ENCODE measurements at places on chromosomes 16 and 17.

GRCh38 chr16:53055541-53056391 is 975 bp downstream of the CHD9 start:
- no peak for DNase-seq

- no peak for DNase-seq
Observed at GRCh38 chr17:67548693-67549092, 169.0 kb upstream of the NOL11 start.

DNA sequence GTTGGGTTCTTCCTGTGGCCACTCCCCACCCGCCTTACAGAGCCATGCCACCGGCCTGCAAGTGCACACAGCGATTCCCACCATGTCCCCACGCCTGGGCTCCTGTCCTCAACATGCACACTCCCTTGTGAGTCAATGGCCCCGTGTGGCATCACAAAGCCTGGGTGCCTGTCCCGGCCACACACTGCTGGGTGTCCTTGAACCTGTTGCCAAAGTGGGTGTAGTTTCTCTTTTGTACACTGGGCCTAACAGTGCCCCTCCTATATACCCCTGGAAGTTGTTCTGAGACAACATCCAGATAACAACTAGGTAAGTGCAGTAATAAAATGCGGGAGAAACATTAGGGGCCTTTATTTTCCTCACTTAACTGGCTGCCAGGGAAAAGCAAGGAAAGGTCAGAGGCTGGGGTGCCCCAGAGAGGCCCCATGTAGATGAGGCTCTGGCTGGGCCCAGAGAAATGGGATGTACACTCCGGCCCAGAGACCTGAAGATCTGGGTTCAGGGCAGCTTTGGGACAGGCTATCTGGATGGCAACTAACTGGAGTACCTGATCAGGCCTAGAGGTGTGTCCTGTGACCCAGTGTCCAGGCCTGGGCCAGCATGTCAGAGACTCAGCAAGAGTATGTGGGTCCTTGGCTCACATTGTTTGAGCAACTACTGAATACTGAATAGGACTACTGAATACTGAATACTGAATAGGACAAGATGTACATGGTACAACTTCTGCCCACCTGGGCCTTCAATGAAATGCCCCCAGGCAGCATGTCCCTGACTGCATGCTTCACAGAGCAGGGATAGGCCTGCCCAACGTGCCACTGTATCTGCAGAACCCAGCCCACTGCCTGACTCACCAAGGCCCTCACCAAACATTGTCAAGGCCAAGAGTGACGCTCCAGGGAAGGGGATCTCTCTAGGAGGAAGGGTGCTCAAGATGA is 8.3 kb downstream of the ABCC3 start:
- DNase-seq = no peak

GRCh38 chr16:78297066-78297666 is 197.7 kb downstream of the WWOX start:
- DNase-seq = no peak

- DNase-seq = no peak
Observed at GRCh38 chr16:28324235-28324886, 32.0 kb downstream of the SBK1 start.

GRCh38 chr17:47274319-47275069 is 20.9 kb downstream of the ITGB3 start:
- no peak for DNase-seq

DNA sequence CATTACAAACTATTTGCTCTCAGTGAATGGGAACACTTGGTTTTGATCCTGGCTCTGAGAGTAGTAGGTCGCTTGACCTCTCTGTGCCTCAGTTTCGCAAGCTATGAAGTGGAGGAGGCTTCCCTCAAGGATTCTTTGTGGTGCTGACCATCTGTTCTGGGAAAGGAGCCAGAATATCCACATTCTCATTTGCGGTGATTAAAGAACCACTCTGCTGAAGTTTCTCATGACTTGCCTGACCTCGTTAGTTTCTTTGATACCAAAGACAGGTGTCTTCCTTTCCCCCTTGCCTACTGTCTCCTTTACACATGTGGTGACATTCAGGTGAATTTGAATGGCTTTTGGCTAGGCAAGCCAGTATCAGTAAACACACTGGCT is 116.0 kb downstream of the SNX29 start:
- DNase-seq = no peak

- DNase-seq = no peak
Observed at GRCh38 chr17:51907041-51907440, 251.5 kb downstream of the CA10 start.

DNA sequence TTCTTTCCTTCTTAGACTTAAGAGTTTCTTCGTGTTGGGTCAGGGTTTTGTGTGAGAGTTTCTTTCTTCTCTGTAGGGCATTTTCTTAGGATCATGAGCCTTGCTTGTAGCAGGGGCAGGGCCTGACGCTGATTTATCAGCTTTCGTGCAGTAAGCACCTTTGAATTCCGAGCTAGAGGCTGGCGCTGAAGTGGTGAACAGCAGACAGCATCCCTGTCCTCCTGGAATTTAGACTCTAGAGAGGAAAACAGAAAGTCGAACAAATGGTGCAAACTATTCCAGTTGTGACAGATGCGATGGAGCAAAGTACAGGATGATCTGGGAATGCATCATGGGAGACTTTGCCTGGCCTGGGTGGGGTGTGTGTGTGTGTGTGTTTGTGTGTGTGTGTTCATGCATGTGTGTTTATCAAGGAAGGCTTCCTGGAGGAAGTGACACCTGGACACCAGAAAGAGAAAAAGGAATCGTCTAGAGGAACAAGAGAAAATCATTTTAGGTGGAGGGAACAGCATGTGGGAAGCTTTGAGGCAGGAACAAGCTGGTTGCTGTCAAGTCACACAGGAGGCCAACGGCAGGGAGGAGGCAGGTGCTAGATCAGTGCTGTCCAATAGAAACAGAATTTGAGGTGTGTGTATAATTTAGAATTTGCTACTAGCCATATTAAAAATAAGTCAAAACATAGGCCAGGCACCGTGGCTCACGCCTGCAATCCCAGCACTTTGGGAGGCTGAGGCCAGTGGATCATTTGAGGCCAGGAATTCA is 60.2 kb downstream of the WWP2 start:
- no peak for DNase-seq

GRCh38 chr17:77286641-77287431 is 146.1 kb downstream of the SEC14L1 start:
- DNase-seq = no peak

DNA sequence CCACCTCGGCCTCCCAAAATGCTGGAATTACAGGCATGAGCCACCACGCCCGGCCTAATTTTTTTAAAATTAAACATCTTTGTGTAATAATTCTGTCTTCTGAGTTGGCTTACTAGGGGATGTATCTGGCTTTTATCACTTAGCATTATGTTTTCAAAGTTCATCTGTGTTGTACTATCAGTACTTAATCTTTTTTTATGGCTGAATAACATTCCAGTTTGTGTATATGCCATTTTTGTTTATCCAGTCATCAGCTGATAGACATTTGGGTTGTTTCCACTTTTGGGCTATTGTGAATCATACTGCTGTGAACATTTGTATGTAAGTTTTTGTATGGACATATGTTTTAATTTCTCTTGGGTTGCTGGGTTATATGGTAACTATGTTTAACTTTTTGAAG is 69.0 kb downstream of the CHD9 start:
- no peak for DNase-seq

- DNase-seq = no peak
Observed at GRCh38 chr17:7295230-7296180, 1.1 kb upstream of the YBX2 start.

DNA sequence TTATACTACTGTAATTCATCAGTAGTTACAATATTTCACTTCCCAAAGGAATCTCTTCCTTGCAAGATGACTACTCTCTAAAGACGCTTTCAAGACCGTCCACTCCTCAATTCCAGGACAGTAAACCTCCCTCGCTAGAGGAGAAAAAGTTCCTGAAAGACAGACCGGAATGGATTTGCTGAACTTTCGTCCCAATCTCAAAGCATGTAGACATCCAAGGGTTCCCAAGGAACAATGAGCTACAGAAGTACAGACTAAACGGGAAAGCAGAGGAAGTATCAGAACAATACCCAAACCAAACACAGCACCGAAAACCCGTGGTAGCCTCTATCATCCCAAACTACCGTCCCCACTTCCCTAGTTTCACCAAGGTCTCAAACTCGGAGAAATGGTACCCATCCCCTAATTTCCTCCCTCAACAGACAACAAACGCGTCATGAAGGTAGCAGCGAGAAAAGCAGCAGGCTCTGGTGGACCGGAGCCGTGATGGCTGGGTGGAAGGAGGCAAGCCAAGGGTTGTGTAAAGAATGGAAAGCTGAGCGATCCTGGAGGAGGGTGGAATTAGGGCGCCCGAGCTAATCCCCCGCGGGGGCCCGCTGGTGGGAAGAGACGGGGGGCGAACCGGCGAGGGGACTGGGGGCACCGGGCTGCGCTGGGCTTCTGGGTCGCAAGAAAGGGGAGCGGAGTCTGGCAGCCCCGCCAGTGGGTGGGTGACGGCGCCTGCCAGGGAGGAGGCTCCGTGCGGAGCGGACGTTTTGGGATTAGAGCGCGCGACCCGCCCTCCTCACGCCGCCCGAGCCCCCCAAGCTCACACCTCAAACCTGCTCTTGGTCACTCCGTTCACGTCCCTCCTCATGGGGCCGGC is 647 bp downstream of the FBXL20 start:
- no peak for DNase-seq

- DNase-seq = no peak
Observed at GRCh38 chr16:30774367-30775130, 12.4 kb downstream of the RNF40 start.

DNA sequence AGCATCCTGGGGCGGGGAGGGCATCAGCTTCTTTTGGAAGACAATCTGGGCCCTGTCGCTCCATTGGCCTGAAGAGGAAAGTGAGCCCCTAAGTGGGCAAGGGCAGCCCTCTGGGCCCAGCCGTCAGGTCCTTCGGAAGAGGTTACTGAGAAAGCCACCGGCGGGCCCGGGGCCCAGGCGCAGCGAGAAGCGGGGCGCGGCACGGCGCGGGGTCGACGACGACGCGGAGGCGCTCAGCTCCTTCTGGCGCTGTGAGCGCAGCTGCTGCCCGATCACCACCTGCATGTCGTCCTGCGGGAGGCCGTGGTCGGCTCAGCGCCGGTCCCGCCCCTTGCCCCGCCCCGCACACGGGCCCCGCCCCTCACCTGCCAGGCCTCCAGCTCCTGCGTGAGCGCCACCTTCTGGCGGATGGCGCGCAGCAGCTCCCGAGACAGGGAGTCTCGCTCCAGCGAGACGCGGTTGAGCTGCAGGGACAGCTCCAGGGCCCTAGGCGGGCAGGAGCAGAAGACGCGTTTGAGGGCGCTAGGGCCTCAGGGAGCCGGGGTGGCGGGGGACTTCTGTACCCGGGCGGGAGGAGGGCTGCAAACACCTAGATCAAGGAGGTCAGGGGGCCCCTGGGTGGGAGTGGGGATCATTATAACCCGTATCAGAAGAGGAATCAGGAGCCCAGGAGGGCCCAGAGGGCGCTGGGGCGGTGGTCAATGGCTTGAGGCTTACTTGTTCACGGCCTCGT is 4.3 kb downstream of the THOC6 start:
- no peak for DNase-seq

DNA sequence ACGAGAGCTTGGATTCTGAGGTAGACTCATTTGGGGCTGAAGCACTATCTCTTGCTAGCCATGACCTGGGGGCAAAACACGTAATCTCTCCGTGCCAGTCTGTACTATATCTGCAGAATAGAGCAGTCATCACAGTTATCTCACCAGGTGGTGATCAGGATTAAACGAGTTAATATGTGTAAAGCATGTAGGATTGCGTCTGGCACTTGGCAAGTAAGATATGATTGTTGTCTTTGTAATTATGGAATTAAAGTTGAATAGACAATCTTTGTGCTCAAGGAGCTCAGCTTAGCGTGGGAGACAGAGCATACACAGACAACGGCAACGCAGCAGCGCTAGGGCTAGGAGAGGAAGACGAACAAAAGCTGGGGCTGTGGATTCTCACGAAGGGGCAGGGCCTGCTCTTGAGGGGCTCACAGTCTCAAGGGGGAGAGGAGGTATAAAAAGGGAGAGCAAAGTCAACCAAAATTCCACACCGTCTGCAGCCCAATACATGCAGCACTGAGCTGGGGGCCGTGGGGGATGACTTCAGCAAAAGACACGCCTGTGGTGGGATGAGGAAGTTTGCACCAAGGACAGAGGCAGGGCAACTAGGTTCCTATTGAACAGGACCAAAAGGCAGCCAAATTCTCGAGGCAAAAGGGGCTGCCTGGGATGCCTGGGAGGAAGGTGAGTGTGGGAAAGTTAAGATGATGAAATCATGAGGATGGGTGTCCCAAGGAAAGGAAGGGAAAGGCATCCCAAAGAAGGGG is 68.6 kb downstream of the SDK2 start:
- no peak for DNase-seq

DNA sequence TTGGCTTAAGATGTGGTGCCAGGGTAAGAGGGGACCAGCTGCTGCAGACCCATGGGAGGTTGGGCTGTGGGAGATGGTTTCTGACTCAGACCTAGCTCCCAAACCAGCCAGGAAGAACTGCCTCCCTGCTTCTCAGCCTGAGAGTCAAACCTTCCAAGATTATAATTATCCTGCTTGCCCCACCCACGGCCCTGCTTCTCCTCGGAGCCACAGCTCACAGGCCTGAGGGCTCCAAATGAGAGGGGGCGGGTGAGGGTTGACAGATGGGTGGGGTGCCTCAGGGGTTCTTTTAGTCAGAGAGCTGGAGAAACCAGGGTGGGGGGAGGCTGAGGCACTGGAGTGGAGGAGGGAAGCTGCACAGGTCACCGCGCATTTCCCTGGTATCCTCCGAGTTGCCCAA is 28.7 kb upstream of the GRIN2A start:
- DNase-seq = no peak

GRCh38 chr16:68823401-68824135 is 19.8 kb upstream of the TANGO6 start:
- DNase-seq = no peak

- no peak for DNase-seq
Observed at GRCh38 chr17:42407289-42407836, 15.7 kb downstream of the CAVIN1 start.

- no peak for DNase-seq
Observed at GRCh38 chr16:85514295-85514597, 98.9 kb upstream of the GSE1 start.

- DNase-seq = no peak
Observed at GRCh38 chr16:8951447-8952280, 12.0 kb downstream of the USP7 start.

GRCh38 chr17:39737760-39738567 is at the start of gene GRB7:
Gene GRB7 (plus strand): TSS chr17:39737938. CDS start chr17:39742302, 4,364 bp downstream.
- DNase-seq = no peak

GRCh38 chr16:85251225-85251760 is 139.0 kb upstream of the CIBAR2 start:
- no peak for DNase-seq

- no peak for DNase-seq
Observed at GRCh38 chr16:3283543-3284447, 504 bp downstream of the ZNF263 start.

Measured in cortex of kidney (tissue), 1 donor.